Lung microvascular endothelial cell (primary cell): ENCODE measurements at places on chromosomes 11 and 22.

- DNase-seq = no peak
These were observed 454.9 kb upstream of the CADM1 start for GRCh38 chr11:115959081-115959486.

DNA sequence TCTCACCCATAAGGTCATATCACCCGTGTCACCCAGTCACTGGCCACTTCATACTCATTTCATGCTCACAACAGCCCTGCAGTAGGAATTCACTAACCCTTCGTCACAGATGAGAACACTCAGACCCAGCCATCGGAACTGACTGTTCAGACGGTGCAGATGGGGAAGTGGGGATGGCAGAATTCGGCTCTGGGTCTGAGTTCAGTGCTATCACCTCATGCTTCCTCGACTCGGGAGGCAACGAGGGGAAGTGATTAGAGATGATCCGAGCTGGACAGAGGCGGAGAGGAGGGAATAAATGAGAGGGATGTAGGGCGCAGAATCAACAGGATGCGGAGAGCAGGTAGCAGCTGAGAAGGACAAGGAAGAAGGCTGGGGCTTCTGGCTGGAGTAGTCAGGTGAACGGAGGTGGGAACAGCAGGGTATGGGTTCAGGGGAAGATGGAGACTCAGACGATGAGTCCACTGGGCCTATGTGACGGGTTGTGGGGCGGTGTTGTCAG is 4.7 kb downstream of the B3GNT6 start:
- DNase-seq = no peak

DNA sequence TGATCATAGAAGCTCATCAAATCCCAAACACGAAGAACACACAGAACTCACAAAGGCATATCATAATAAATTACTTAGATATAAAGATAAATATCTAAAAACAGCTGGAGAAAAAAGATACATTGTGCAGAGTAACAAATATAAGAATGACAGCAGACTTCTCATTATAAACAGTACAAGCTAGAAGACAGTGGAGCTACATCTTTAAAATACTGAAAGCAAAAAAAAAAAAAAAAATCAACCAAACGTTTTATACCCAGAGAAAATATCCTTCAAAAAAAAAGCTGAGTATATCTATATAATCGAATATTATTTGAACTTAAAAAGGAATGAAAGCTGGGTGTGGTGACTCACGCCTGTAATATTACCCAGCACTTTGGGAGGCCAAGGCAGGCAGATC is 90.0 kb downstream of the SBF2 start:
- no peak for DNase-seq

DNA sequence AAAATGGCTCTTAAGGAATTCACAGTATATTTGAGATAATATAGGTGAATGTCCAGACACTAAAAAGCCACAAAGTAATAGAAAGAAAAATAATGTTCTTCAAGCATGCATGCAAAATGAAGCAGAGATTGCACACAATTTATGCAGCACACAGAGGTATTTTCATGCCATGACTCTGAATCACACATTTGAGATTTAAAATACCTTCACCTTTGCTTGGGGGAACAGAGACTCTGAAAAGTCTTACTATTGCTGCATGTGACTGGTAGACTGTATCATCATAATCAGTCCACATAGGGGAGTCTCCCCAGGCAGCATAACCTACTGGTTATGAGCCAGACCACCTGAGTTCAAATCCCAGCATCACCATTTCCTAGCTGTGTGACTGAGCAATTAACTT is 96.2 kb downstream of the RCN1 start:
- DNase-seq = no peak

GRCh38 chr11:128482512-128483191 is 104.7 kb downstream of the ETS1 start:
- DNase-seq = no peak

- no peak for DNase-seq
These were observed 30.0 kb upstream of the WNT11 start for GRCh38 chr11:76236092-76236999.

GRCh38 chr11:97223647-97224046 is 833.8 kb downstream of the JRKL start:
- no peak for DNase-seq

- DNase-seq = no peak
These were observed 96.5 kb downstream of the RRM1 start for GRCh38 chr11:4191031-4191571.

- DNase-seq = no peak
These were observed 7.3 kb upstream of the TSSC4 start for GRCh38 chr11:2393111-2393868.

GRCh38 chr22:29078036-29078868 is 5.4 kb downstream of the KREMEN1 start:
- no peak for DNase-seq

DNA sequence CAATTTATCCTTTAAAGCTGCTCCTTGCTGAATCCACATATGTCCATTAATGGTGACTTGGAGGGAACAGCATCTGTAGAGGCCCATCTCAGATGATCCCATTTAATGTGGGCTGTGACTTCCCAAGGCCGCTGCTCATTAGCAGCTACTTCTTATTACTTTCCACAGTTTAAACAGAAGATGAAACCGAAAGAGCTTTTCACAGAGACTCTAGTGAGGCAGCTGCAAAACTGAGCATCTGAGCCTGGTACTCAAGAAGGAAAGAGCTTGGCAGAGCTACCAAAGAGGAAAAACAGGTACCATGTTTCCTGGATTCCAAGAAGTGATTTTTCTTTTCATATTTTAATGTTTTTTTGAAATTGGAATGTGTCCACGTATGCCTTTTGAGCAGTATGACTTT is 110.5 kb upstream of the NARS2 start:
- DNase-seq = no peak

DNA sequence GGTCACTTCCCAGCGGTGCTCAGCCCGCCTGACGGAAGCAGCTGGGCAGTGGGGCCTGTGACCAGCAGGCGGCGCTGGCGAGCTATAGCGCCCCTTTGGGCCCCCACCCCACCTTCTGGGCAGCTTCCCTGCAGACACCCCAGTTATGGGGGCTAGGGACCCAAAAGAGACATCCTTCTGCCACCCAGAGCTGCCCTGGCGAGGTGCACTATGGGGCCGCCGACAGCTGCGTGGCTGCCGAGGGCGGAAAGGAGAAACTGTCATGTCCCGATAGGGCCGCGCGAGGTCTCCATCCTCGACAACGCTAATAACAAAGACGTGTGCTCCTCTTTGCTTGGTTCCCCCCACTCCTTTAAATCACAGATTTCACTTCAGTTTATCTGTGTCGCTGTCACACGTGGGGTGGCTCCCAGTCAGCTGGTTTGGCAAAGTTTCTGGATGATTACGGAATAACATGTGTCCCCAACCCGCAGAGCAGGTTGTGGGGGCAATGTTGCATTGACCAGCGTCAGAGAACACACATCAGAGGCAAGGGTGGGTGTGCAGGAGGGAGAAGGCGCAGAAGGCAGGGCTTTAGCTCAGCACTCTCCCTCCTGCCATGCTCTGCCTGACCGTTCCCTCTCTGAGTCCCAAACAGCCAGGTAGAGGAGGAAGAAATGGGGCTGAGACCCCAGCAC is 673 bp upstream of the MYO7A start:
- DNase-seq = peak; percentile 41

GRCh38 chr11:16604794-16605388 is 133.6 kb upstream of the C11orf58 start:
- no peak for DNase-seq

DNA sequence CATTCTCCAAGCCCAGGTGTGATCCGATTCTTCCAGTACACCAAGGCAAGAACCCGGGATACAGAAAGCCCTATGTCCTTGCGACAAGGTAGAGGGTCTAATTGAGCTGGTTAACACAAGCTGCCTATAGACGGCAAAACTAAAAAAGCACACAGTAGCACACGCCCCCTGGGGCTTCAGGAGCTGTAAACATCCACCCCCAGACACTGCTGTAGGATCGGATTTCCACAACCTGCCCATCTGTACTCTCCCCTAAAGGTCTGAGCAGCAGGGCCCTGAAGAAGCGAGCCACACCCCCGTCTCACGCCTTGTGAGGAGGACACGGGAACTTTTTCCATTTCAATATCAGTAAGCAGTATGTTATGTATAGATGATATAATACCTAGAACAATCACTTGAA is 624.7 kb downstream of the BUD13 start:
- DNase-seq = no peak

DNA sequence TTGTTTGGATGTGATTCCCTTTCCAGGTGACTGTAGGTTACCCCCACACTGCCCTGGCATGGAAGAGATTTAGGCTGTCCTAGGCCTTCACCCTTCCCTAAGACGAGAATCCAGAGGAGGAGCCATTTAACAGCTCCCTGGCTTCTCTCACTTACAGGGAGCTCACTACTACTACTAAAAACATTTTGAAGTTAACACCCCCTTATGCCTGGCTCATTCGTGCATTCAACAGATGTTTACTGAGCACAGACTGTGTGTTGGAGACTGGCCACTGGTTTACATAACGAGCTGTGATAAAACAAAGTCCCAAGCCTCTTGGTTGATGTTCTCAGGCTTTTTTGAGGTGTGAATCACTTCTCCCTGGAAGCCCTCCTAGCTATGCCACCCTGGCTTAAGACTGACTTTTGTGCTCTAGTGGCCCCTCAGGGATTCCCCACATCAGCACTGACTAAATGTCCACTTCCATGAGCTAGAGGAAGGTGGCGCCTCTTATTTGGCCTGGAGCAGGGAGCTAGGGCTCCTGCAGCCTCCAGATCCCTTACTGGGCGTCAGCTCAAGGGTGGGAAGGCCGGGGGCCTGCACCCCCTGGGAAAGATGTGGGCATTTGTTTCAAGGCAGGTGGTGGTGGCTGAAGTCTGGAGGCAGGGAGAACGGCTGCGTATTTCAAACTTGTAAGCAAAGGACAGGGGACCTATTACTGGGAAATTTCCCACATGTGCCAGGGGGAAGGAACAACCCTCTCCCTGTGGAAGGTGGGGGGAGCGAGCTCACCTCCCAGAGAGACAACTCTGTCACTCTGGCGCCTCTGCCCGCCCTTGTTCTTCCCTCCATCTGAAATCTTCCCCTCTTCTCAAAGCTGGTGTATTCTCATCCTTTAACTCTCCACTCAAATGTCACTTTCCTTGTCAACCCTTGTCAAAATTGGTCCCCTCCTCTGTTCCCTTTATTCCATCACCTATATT is 19.4 kb upstream of the MALAT1 start:
- peak; percentile 85 for DNase-seq

DNA sequence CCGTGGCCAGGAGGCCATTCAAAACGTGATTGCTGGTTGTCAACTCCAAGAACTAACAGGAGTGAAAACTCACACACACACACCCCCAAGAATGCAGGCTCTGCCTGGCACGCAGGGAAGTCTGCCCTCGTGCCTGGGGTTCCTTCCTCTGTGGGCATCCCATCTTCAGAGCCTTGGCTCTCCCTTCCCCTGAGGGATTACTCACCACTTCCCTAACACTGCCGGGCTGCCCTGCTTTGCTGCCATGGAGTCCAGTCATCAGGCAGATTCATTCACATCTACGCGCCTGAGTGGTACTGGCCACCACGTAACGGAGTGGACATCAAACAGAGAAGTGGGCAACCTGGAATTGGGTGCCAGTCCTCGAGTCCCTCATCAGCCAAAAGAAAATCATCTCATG is 120.7 kb upstream of the TMEM45B start:
- peak; percentile 72 for DNase-seq

- no peak for DNase-seq
These were observed 53.4 kb downstream of the LIF start for GRCh38 chr22:30193031-30193775.

- DNase-seq = no peak
These were observed 28.0 kb downstream of the CHID1 start for GRCh38 chr11:882596-882995.

DNA sequence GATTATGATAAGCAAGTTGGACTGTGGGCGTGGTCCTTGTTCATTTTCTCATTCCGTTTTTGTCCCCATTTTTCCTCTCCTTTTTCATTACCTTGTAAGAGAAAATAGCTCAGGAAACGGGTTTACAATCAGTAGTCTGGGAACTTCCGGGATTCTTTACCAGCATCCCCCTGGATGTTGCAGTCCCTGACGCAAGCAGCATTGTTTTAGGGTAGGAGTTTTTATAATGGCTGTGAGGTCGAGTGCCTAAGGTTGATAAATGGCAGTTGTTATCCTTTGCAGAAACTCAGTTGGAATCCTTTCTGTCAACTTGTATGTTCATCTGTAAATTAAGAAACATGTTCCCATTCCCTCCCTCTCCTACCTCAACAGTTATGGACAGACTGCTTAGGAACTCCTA is 68.3 kb downstream of the ARHGEF12 start:
- peak; percentile 84 for DNase-seq

- DNase-seq = no peak
These were observed 133.8 kb downstream of the OSBP2 start for GRCh38 chr22:30828187-30829155.

DNA sequence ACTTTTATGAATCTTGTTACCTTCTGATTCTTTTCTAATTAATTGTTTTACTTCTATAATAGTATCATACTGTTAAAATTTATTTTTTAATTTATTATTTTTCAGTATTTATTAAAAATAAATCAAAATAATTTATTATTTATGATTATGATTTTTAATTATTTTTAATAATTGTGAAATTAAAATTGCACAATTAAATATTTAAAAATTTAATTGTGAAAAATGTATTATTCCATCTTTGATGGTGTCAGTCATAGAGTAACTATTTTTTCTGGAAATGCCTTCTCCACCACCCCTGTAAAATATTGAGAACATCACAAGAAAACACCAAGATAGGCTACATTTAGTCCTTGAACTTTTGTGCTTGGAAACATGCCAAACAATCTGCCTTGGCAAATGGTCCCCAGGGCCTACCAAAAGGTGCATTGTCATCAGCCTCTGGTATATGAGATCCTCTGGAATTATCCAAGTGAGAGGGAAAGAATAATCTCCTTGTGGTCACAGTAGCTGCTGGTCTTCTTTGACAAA is at the start of gene OR8H2:
Gene OR8H2, plus strand, starts transcription at position 478 of the 528 bp plus-strand sequence. CDS start 1,356 bp downstream, outside the sequence.
- DNase-seq = no peak

- peak; percentile 20 for DNase-seq
These were observed 5.6 kb downstream of the PIM3 start for GRCh38 chr22:49966041-49966773.

GRCh38 chr11:135008001-135008405 is 596.0 kb upstream of the B3GAT1 start:
- no peak for DNase-seq

GRCh38 chr22:47419239-47419638 is 656.8 kb downstream of the TBC1D22A start:
- no peak for DNase-seq

- DNase-seq = no peak
These were observed 17.3 kb upstream of the NEU3 start for GRCh38 chr11:74971424-74971823.
